ENCODE measurements at places on chromosomes 2 and 18.

- DNase-seq: peak; percentile 22
These were observed 78.9 kb downstream of the CPS1 start for GRCh38 chr2:210635257-210635656.

- no peak for DNase-seq
These were observed 155.3 kb downstream of the BABAM2 start for GRCh38 chr2:28045676-28046351.

DNA sequence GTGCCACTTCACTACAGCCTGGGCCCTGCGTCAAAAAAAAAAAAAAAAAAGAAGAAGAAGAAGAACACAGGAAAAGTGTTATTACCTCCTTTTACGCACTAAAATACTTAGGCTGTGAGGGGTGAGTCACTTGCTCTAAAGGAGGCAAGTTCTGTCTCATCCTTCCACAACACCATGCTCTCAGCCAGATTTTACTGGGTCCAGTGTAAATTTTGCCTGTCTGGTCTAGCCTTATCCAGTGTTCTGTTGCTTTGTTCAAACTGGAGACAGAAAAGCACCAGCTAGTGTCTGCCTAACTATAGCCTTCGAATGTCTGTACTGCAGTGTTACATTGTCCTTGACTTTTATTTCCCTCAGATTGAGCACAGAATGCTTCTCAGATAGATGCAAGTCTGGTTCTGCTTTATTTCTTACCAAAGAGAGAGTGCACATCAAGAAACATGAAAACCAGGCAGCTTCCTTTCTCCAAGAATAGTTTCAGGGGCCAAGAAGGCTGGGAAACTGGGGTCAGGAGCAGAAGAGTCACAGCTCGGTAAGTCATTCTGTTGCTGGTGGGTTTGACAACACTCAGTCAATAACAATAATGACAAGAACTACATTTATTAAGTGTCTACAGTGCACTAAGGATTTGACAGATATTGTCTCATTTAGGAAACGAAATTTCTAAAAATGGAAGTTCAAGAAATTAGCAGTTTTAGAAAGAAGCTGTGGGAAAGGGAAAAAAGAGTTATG lies 3.1 kb upstream of the MSGN1 start:
- DNase-seq: peak; percentile 69

DNA sequence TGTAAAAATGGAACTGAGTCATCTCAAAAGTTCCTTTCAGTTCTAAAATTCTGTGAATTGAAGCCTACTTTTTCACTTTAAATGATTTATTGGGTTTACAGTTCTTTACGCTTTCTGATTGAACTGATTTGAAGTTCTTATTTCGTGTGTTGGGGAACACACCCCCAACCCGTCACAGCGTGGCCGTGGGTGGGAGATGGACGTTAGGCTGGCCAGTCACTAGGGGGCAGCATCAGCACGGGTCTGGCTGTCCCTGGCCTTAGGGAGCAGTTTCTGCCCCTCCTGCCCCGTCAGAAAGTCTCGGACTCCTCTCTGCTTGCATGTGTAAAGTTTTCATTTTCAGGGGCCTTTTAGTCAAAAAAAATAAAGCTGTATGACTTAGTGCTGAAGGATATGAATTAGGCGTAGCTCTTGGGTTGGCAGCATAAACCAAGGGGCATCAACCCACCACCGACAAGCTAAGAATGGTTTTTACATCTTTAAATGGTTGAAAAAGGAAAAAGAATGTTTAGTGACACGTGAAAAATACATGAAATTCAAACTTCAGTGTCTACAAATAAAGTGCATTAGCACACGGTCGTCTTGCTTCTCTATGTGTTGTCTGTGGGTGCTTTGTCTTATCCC lies 63.4 kb downstream of the ZCCHC2 start:
- DNase-seq: peak; percentile 65

GRCh38 chr2:65939687-65940086 lies 495.2 kb upstream of the MEIS1 start:
- no peak for DNase-seq

DNA sequence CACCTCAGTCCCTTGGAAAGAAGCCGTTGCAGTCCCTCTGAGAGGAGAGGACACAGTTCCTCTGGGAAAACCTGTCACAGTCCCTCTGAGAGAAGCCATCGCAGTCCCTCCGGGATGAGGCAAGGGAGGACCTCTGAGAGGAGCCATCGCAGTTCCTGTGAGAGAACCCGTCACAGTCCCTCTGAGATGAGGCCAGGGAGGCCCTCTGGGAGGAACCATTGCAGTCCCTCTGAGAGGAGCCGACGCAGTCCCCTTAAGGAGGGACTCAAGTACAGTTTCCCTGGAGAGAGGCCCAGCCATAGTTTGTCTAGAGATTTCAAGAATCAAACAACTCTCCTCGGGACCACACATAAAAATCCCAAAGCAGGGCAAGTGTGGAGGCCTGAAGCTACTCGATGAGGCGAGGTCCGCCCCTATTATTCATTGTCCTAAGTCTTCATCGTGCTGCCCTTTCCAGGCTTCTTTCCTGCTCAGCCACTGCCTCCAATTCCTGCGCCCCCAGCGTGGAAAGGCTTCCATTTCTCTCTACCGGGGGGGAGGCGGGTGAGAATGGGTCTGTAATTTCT lies 630 bp upstream of the ZNF512 start:
- DNase-seq: peak; percentile 4

- peak; percentile 48 for DNase-seq
These were observed 49.9 kb downstream of the MRPL35 start for GRCh38 chr2:86249176-86249575.

All from AG10803 (cell line).